ENCODE measurements at places on chromosomes 4 and X.
A peak's percentile ranks its signal among the peaks of the same experiment; 100 is the strongest.

- DNase-seq: no peak
Measured at GRCh38 chr4:150387981-150388380, 194.0 kb upstream of the MAB21L2 start.

DNA sequence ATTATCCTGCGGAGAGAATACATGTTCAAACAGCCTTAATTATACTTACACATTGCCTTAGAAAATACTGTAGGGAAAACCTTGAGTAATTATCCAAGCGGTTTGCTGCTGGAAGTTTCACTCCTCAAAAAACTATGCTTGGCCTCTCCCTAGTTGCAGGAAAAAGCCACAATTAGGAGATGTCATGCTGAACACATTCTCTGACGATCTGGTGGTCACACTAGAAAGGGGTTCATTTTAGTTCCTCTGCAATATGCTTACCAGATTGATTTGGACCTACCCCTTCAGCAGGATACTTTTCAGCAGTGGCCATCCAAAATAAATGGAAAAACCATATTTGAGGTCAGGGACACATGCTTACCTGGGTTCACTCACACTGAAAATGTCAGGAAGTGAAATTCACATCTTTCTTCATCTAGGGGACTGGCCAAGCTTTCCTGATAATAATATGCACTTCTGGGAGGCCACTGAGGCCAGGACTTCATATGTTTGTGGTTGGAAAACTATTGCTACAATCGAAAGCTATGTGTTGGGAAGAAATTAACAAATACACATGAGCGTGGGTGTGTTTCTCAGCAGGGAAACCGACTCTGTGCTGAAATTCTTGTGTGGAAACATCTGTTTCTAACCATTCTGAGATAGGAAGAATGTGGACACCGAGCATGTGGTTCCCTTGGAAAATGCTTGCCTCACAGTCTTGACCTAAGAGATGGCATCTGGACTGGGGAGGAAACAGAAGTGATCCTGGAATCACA, 68.8 kb downstream of the ATXN3L start:
- DNase-seq: peak; percentile 95

GRCh38 chr4:144709159-144709558, 63.2 kb downstream of the HHIP start:
- DNase-seq: no peak

DNA sequence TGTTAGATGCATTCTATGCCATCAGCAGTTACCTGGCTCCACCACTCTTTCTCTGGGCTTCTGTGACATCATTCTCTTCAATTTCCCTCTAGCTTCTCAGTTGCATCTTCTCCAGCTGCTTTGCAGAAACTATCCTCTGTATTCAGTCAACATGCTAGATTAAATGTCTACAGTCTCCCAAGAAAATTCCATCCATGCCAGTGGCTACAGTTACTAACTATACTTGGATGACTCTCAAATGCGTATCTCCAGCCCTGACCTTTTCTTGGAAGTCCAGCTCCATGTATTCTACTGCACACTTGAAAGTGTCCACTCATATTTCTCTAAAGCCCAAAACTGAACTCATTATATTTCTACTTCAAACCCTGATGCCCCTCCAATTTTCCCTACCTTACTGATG, 232.3 kb upstream of the TENM3 start:
- DNase-seq: peak; percentile 21

DNA sequence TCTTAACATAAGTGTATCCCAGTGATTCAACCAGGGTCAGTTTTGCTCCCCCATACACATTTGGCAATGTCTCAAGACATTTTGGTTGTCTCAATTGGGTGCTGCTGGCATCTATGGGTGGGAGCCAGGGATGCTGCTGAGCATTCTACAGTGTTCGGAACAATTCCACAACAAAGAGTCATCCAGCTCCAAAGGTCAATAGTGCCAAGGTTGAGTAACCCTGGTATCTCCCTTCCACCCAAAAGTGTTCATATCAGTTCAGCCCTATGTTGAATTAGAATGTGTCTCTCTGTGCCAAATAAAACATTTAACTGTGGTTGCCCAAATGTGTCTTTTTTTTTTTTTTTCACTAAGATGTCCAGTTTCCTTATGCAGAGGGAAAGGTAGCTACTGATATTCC, 129.4 kb upstream of the RAI2 start:
- DNase-seq: no peak

GRCh38 chr4:77815636-77816035, 3.5 kb downstream of the CNOT6L start:
- no peak for DNase-seq

GRCh38 chrX:42538405-42538804, 239.6 kb downstream of the PPP1R2C start:
- DNase-seq: no peak

DNA sequence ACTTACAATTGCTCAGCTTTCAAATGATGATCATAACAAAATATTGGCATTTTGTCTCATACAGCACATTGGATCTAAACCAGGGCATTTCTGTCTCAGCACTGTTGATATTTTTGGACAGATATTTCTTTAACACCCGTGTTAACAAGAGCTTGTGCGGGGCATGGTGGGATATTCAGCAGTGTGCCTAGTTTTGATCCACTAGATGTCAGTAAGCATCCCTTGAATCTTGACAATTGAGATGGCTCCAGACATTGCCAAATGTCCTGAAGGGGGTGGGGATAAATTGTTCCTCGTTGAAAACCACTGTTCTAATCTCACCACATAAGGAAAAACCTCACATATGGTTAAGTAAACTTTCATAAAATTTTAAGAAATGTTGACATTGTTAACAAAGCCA, 806.3 kb downstream of the STIM2 start:
- no peak for DNase-seq

- no peak for DNase-seq
Measured at GRCh38 chr4:81605271-81605670, 133.6 kb upstream of the RASGEF1B start.

- DNase-seq: no peak
Measured at GRCh38 chr4:171721937-171722336, 91.3 kb upstream of the GALNTL6 start.

DNA sequence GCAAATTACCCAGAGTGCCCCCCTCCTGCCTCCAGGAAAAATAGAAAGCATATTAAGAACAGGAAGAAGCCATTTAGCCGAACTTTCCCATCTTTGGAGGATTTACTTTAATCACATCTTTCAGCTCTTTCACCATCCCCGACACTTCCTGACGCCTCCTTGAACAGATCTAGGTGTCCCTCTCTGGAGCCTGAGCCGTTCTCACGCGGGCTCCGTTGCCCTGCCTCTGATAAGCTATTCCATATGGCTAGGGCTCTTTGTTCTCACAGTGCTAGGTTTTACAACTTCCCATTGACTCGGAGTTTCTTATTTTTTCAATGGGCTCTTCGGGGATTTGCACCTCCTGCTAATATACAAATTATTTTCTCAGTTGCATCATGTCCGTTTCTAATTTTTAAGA, 82.1 kb upstream of the GPC4 start:
- DNase-seq: no peak

GRCh38 chr4:90888571-90888970, 761.4 kb downstream of the CCSER1 start:
- no peak for DNase-seq
